ENCODE measurements at places on chromosomes 1 and 21.
A peak's percentile ranks its signal among the peaks of the same experiment; 100 is the strongest.

- no peak within 1 kb of the TSS for H3K4me3 ChIP-seq
- no peaks in the 10 kb centered on the region for H3K27me3 ChIP-seq
- no peak within 1 kb of the TSS for H3K27ac ChIP-seq
- H3K36me3 ChIP-seq, result no peaks in the 10 kb centered on the region
Observed at GRCh38 chr21:10521091-10521598, at the start of gene TPTE. Gene TPTE, plus strand, starts transcription at chr21:10521583. Its CDS starts 17,141 bp downstream, at chr21:10538724.

DNA sequence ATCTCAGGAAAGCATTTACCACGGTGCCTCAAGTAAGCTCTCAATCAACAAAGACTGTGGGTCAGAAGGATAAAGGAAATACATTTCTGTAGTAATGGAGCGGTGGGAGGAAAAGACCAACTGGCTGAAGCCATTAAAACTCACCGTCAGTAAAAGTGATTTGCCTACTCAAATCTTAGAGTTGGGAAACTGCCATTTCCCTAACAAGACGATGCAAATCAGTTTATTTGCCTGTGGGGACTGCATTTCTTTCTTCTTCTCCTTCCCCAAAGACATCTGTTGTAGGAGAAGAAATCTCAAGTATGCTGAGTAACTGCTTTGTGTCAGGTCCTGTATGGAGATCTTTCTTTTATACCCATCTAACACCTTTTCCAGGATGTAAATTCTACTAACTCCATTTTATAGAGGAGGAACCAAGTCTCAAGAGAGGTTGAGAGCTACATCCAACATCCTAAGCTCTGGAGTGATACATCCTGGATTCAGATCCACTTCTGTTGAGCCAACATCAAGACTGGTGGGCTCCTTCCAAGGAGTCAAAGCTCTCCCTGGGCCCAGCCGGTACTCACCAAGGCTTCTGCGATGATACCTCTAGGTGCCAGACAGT is 219.3 kb upstream of the FGGY start:
- H3K27me3 ChIP-seq, result no peaks in the 10 kb centered on the region
- H3K36me3 ChIP-seq, result no peaks in the 10 kb centered on the region

- no peaks in the 10 kb centered on the region for H3K36me3 ChIP-seq
- no peaks in the 10 kb centered on the region for H3K27me3 ChIP-seq
- no peak overlapping the region for H3K4me3 ChIP-seq
- no peak overlapping the region for H3K27ac ChIP-seq
Observed at GRCh38 chr1:104706631-104707147, 957.0 kb downstream of the AMY1C start.

GRCh38 chr1:167106119-167106461 is 12.2 kb downstream of the STYXL2 start:
- H3K27me3 ChIP-seq, result no peaks in the 10 kb centered on the region
- no peak overlapping the region for H3K4me3 ChIP-seq
- H3K27ac ChIP-seq, result no peak overlapping the region
- no peak for DNase-seq
- peaks cover 10% of the 10 kb centered on the region for H3K4me1 ChIP-seq

- H3K36me3 ChIP-seq, result no peaks in the 10 kb centered on the region
- H3K4me3 ChIP-seq, result no peak overlapping the region
- H3K27ac ChIP-seq, result no peak overlapping the region
- peaks cover 45% of the 10 kb centered on the region for H3K27me3 ChIP-seq
- peaks cover 9% of the 10 kb centered on the region for H3K4me1 ChIP-seq
- DNase-seq, result no peak
Observed at GRCh38 chr1:86153836-86154235, 2.7 kb downstream of the COL24A1 start.

- no peak for DNase-seq
- H3K4me1 ChIP-seq, result no peaks in the 10 kb centered on the region
- H3K27ac ChIP-seq, result no peak overlapping the region
- H3K36me3 ChIP-seq, result no peaks in the 10 kb centered on the region
Observed at GRCh38 chr1:194975913-194976312, 1632.3 kb downstream of the KCNT2 start.

DNA sequence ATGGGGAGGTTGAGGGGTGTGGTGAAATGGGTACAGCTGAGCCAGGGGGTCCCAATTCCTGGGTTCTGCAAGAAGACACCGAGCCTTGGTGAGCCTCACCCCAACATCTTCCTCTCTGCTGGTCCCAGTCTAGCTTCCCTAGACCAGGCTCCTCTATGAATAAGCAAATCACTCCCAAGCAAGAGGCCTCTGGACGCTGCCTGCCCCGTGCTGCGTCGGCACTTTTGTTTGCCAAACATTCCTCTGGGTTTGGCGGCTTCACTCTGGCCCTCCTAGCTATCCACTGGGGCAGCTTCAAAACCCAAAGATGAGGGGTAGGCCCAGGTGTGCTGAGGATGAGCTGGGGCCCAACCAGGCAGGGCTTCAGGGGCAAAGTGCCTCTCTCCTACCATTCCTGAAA is 137.1 kb upstream of the CD34 start:
- no peak for DNase-seq
- H3K36me3 ChIP-seq, result peaks cover 35% of the 10 kb centered on the region
- peaks cover 30% of the 10 kb centered on the region for H3K27me3 ChIP-seq
- H3K4me1 ChIP-seq, result peaks cover 2% of the 10 kb centered on the region
- H3K27ac ChIP-seq, result peak overlapping the region; percentile 49

DNA sequence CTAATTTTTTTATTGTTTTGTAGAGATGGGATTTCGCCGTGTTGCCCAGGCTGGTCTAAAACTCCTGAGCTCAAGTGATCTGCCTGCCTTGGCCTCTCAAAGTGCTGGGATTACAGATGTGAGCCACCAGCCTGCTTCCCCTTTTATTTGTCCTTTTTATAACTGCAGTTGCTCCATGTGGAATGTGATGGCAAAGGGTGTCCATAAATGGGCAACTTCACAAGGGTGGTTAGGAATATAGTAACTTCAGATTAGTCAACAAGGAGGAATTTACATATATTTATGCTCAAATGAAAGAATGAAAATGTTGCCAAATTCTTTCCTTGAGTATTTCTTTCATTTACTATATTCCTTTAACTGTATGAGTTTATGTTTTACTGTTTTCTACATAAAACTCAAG is 182.9 kb downstream of the BACH1 start:
- H3K4me3 ChIP-seq, result no peak overlapping the region
- H3K36me3 ChIP-seq, result no peaks in the 10 kb centered on the region

DNA sequence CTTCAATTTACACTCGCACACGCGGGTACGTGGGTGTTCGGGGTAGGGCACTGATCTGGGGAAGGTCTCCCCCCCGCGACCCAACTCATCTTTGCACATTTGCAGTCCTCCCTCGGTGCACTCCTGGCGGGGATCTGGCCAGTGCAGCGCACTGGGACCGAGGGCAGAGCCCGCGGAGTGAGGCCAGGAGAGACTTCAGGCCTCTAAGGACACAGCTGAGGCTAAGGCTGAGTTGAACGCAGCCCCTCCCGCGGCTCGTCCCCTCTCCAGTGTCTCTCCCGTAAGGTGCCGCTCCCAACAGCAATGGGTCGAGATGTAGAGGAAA is 936 bp upstream of the NCAM2 start:
- peaks cover 10% of the 10 kb centered on the region for H3K4me1 ChIP-seq
- H3K27ac ChIP-seq, result no peak overlapping the region
- no peaks in the 10 kb centered on the region for H3K36me3 ChIP-seq
- peak overlapping the region; percentile 51 for H3K4me3 ChIP-seq

DNA sequence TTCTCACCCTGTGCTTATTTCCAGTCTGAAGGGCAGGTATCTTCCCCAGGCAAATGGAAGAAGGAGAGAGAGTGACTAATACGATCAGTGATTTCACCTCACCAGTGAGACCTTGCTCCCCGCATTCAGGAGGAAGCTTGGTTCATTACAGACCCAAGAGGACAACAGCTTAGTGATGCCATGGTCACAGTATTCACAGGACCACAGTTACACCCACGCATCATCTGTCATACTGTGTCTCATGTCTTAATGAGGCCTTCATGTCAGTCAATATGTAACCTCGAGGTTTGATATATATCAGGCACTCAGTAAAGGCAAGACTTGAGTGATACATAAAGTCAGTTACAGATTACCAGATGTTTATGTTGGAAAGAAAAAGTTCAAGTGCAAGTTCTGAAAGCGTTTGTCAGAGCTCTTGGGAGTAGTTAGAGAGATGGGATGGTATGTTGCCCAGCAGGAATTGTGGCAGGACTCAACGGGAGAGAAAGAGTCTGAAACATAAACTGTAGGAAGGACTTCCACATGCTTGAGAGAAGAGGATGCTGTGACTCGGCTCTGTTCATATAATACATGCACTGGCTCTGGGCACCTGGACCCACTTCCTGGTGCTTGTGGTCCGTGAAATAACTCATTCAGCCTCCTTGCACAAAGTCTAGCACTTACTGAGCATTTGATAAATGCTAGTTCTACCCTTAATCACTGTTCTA is 33.3 kb downstream of the GNPAT start:
- H3K4me1 ChIP-seq, result no peaks in the 10 kb centered on the region
- no peak overlapping the region for H3K27ac ChIP-seq
- peaks cover 69% of the 10 kb centered on the region for H3K36me3 ChIP-seq

DNA sequence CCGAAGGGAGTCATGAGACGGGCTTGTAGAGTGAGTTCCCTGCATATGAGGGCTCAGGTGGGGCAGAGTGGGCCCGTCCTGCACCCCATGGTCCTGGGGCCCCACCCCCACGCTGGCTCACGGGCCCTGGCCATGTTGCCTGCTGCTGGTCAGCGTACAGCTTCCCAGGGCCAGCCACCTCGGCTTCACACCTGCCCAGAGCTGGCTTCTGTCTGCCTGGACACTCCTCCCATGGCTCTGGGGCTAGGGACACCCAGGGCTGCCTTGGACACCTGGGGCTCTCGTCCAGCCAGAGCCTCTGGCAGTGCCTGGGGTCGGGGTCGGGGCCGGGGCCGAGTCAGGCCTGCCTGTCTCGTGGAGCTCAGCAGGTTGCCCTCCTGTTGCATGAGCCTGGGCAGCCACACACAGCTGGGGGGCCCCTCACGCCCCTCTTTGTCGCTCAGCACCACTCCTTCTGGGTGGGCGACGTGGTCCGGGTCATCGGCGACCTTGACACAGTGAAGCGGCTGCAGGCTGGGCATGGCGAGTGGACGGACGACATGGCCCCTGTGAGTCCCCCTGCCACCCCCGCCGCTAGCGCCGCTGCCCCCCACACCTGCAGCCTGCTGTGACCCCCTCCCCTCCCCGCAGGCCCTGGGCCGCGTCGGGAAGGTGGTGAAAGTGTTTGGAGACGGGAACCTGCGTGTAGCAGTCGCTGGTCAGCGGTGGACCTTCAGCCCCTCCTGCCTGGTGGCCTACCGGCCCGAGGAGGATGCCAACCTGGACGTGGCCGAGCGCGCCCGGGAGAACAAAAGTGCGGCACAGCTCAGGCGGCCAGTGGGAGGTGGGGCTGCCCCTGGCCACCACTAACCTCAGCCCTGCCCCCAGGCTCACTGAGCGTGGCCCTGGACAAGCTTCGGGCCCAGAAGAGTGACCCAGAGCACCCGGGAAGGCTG is 5.5 kb upstream of the MMP23B start:
- H3K27me3 ChIP-seq, result peaks cover 11% of the 10 kb centered on the region
- H3K4me3 ChIP-seq, result no peak overlapping the region
- no peak for DNase-seq
- H3K4me1 ChIP-seq, result peaks cover 2% of the 10 kb centered on the region
- peaks cover 19% of the 10 kb centered on the region for H3K36me3 ChIP-seq
- no peak overlapping the region for H3K27ac ChIP-seq

DNA sequence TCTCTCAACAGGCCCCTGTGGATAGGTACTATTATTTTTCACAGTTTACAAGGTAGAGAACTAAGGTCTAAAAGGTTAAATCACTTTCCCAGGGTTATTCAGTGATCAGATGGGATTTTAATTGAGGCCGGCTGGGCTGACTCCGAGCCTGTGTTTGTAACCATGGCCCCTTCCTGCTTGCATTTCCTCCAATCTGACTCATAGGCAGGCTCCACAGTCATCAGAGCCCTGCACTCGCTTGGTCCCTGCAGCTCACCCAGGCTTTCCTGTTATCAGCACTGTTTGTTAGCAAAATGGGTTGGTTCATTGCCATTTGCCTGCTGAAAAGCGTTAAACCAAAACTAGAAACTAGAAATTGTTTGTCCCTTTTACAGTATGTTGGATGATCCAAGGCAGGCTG is 41.4 kb upstream of the LMX1A start:
- no peak overlapping the region for H3K4me3 ChIP-seq
- H3K36me3 ChIP-seq, result no peaks in the 10 kb centered on the region
- H3K27me3 ChIP-seq, result no peaks in the 10 kb centered on the region
- no peak for DNase-seq
- H3K4me1 ChIP-seq, result no peaks in the 10 kb centered on the region
- no peak overlapping the region for H3K27ac ChIP-seq

- H3K4me3 ChIP-seq, result no peak overlapping the region
- no peaks in the 10 kb centered on the region for H3K27me3 ChIP-seq
- DNase-seq, result peak; percentile 34
- H3K27ac ChIP-seq, result peak overlapping the region; percentile 92
- H3K36me3 ChIP-seq, result no peaks in the 10 kb centered on the region
Observed at GRCh38 chr1:116496380-116496779, 74.4 kb downstream of the CD58 start.

DNA sequence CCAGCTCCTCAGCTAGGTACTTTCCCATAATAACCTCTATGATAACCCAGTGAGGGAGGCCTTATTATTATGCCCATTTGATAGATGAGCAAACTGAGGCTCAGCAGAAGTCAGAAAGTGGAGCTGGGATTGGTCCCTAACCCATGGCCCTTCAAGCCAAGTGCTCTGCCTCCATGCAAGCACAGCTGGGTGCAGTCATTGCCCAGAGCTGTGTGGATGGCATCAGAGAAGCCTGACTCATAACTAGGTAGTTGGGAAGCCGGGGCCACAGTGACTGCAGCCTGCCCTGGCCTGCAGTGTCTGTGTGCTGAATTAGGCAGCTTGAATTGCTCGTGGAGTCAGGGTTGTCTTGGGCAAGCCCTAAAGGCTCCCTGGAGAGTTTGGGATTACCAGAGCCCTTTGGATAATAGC is 89.9 kb upstream of the SLC2A1 start:
- H3K27me3 ChIP-seq, result no peaks in the 10 kb centered on the region
- no peak overlapping the region for H3K4me3 ChIP-seq
- H3K36me3 ChIP-seq, result no peaks in the 10 kb centered on the region
- peaks cover 25% of the 10 kb centered on the region for H3K4me1 ChIP-seq
- DNase-seq, result no peak
- H3K27ac ChIP-seq, result no peak overlapping the region

- no peak for DNase-seq
- H3K4me1 ChIP-seq, result no peaks in the 10 kb centered on the region
- no peaks in the 10 kb centered on the region for H3K36me3 ChIP-seq
- no peaks in the 10 kb centered on the region for H3K27me3 ChIP-seq
- H3K4me3 ChIP-seq, result no peak overlapping the region
Observed at GRCh38 chr1:218207194-218207593, 77.9 kb upstream of the RRP15 start.

DNA sequence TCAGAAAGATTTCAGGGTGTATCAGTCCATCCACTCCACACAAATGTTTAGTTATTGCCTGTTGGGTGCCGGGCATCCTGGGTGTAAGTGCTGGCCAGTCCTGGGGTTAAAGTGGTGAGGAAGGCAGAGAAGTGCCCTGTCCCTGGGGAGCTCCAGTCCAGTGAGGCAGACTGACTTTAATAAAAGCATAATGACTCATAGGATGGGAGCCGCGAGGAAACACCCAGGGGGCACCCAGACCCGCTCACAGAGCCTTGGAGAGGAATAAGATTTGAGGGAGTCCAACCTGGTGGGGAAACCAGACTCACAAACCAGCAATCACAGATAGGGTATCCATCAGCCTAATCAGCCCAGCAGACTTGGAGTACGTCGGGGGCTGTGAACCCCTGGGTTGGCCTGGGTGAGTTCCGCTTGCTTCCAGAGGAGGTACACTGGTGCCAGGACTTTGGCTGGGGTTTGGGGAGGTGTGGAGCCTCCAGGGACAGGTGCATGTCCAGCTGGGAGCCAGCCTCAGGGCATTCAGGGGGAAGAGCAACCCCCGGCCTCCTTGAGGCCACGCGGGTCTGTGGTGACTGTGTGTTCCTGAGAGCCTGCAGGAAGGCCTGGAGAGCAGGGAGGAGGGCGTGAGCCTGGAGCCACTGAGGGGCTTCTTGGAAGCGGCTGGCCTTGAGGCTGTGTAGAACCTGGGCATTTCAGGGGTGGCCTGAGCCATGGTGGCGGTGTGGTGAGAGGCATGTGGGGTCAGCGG is 3.7 kb downstream of the PEAR1 start:
- H3K27me3 ChIP-seq, result peaks cover 78% of the 10 kb centered on the region
- H3K4me3 ChIP-seq, result no peak overlapping the region
- H3K36me3 ChIP-seq, result no peaks in the 10 kb centered on the region
